ENCODE measurements at places on chromosomes 16 and 17.

DNA sequence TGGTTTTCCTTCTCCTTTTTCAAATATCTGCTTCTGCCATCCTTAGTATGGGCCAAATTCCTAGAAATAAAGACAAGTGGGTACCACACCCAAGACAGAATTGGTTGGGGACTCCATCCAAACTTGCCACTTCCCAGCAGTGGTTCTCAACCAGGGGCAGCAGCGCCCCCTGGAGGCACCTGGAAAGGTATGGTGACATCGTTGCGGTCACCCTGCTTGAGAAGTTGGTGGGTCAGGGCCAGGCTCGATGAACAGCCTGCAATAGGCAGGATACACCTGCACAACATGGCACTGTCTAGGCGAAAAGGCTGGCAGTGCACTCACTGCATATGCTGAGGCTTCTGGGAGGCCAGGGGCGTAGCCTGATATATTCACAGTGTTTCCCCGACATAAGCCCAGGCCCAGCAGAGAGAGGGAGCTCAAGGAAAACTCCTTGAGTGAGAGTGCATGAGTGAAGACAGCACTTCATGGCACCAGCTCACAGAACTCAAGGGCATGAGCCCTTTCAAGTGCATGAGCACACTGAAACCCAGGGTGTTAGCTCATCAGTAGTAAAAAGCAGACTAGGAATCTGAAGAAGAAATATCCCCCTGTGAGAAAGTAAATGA is 57.7 kb downstream of the CMC2 start:
- DNase-seq: peak; percentile 17

GRCh38 chr17:49992933-49993422 is 2.0 kb downstream of the DLX3 start:
- no peak for DNase-seq

GRCh38 chr16:73040136-73040535 is 7.8 kb downstream of the ZFHX3 start:
- no peak for DNase-seq

GRCh38 chr17:27339836-27340550 is 46.1 kb downstream of the WSB1 start:
- DNase-seq: no peak

DNA sequence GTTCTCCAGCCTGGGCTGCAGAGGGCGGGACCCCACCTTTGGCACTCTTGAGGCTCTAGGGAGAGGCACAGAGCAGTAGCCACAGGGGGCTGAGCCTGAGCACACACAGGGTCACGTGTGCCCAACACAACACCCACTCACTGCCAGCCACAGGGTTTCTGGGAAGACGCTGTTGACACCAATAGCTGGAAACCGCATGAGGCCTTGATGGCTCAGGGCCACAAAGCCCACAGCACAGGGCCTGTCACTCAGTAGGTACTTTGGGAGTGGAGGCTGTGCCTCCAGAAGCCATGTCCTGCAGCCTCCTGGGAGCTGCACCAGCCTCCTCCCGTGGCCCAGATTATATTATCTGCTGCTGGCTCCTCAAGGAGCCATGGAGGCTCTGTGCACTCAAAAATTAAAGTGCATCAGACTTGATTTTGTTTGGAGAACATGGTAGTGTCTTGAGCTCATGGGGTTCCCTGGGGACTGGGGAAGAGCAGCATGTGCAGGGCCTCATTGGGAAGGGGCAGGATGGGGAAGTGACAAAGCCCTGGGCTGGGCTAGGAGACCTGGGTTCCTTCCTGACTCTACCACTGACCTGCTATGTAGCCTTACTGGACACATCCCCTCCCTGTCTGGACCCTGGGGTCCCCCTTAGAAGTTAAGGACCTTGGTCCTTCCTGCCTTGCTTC is 12.5 kb upstream of the SREBF1 start:
- DNase-seq: peak; percentile 84
